Karpas-422 (cell line): ENCODE measurements at places on chromosomes 6 and 20. TPM values are rescaled to one million over a fixed set of nuclear protein-coding genes. Genes with fewer than 3 reads are reported as not detected.

C6orf58 gene
- total RNA-seq: not detected in 2 replicates

C6orf136 gene
- total RNA-seq: 5.6 and 10.0 TPM in 2 replicates

ATP9A gene
- 0.04 and 0.19 TPM in 2 replicates for total RNA-seq

OR2H2 gene
- not detected in 2 replicates for total RNA-seq

DNA sequence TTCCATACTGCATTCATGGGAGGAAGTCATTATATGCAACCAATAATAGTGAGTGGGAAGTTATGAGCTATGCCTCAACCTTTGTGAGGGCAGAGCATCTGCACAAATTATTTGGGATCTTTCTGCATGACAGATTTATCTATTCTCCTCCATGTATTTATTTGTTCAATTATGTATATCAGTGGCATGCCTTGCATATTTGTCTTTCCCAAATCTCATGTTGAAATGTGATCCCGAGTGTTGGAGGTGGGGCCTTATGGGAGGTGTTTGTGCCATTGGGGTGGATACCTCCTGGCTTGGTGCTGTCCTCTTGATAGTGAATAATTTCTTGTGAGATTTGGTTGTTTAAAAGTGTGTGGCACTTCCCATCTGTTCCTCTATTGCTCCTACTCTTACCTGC lies 1246.0 kb upstream of the CITED2 start:
- H3K27me3 ChIP-seq: no peaks in the 10 kb centered on the region
- no peaks in the 10 kb centered on the region for H3K4me1 ChIP-seq
- H3K27ac ChIP-seq: no peak overlapping the region
- H3K4me3 ChIP-seq: no peak overlapping the region
- no peaks in the 10 kb centered on the region for H3K36me3 ChIP-seq

GRCh38 chr6:6661684-6662083 lies 73.2 kb downstream of the LY86 start:
- no peak overlapping the region for H3K27ac ChIP-seq
- H3K27me3 ChIP-seq: no peaks in the 10 kb centered on the region
- no peak for DNase-seq
- no peaks in the 10 kb centered on the region for H3K36me3 ChIP-seq
- H3K4me3 ChIP-seq: no peak overlapping the region
